Myometrial cell (primary cell): ENCODE measurements at places on chromosomes 7 and 10. TPM values are rescaled to one million over a fixed set of nuclear protein-coding genes. Genes with fewer than 3 reads are reported as not detected.

Gene IL6
- total RNA-seq, result 0.53 and 9.5 TPM in 2 replicates

Gene ASAH2B
- 1.4 and 3.2 TPM in 2 replicates for total RNA-seq

Gene EZH2
- total RNA-seq, result 7.8 and 11.8 TPM in 2 replicates

Gene ACTL6B
- not detected in 2 replicates for total RNA-seq

Gene SH2D4B
- not detected in 2 replicates for total RNA-seq

Gene PIP
- total RNA-seq, result not detected in 2 replicates

Gene PRSS37
- total RNA-seq, result not detected in 2 replicates

Gene DYNC1I1
- total RNA-seq, result 0.71 and 0.86 TPM in 2 replicates

Gene FAM25G
- not detected in 2 replicates for total RNA-seq

Gene ATP6V0A4
- total RNA-seq, result not detected in 2 replicates

Gene PKD2L1
- not detected in 2 replicates for total RNA-seq

Gene PDE6C
- total RNA-seq, result not detected in 2 replicates

Gene ZNF248
- total RNA-seq, result 2.9 and 3.2 TPM in 2 replicates

Gene CELF2
- under 0.01 TPM in 1 of 2 replicates, not detected in the other for total RNA-seq

Gene SCIN
- total RNA-seq, result not detected in 2 replicates

Gene COL17A1
- not detected in 2 replicates for total RNA-seq

Gene ACSM6
- not detected in 2 replicates for total RNA-seq

Gene LBX1
- total RNA-seq, result not detected in 2 replicates

Gene RET
- 0.29 and 0.35 TPM in 2 replicates for total RNA-seq

Gene DNAH11
- total RNA-seq, result under 0.01 and 1.4 TPM in 2 replicates

Gene COL13A1
- 21.3 and 23.1 TPM in 2 replicates for total RNA-seq

Gene MYL10
- total RNA-seq, result not detected in 2 replicates

Gene RBP4
- total RNA-seq, result not detected in 2 replicates

Gene TECPR1
- 55.8 and 72.6 TPM in 2 replicates for total RNA-seq

Gene SAMD9L
- 5.5 and 14.5 TPM in 2 replicates for total RNA-seq

Gene ZNF365
- 1.2 and 2.7 TPM in 2 replicates for total RNA-seq

Gene TDRD1
- 0.35 TPM in 1 of 2 replicates, not detected in the other for total RNA-seq

Gene FAM13C
- not detected in 2 replicates for total RNA-seq

Gene ACBD7
- total RNA-seq, result 3.7 and 4.3 TPM in 2 replicates

Gene FBXO24
- total RNA-seq, result under 0.01 and 0.18 TPM in 2 replicates

Gene ANKRD61
- not detected in 2 replicates for total RNA-seq
